IPS DF 6.9 (cell line): ENCODE measurements at places on chromosomes 1 and 21.

DNA sequence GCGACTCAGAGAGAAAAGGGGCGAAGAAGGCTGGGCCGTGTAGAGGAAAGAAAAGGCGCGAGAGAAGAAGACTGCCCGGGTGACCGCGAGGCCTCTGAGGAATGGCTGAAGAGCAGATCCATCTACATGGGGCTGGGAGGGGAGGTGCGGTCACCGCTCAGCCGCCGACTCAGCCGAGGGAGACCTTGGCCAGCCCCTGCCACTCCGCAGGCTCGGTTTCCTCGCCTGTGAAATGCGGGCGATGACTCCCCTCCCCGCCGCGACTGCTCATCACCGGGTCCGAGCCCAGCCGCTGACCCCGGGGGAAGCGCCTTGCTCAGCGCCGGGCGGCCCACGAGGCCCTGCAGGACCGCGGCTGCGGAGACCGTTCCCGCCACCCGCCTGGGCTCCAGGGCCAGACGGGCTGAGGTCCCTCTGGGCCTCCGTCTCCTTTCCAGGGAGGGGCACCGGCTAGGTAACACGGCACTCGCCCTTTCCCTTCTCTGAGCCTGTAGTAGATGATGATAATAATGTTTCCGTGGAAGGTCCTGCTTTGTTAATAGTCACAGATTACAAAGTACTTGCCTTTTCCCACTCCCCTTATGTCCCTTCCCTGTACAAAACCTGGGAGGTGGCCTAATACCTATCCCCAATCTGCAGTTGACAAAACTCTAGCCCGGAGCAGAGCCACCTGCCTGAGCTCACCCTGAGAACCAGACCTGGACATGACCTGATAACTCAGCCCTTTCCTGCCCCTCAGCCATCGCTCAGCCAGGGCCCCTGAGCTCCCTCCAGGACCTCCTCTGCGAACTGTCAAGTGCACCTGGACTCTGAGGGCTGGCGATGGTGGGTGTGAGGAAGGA, 1.6 kb upstream of the BSND start:
- no peak for DNase-seq

GRCh38 chr1:207649210-207649753, 4.3 kb downstream of the CR1L start:
- DNase-seq: no peak

- DNase-seq: no peak
Measured at GRCh38 chr1:152533327-152533938, 19.2 kb downstream of the CRCT1 start.

- DNase-seq: no peak
Measured at GRCh38 chr1:23805025-23805424, 4.5 kb upstream of the GALE start.

DNA sequence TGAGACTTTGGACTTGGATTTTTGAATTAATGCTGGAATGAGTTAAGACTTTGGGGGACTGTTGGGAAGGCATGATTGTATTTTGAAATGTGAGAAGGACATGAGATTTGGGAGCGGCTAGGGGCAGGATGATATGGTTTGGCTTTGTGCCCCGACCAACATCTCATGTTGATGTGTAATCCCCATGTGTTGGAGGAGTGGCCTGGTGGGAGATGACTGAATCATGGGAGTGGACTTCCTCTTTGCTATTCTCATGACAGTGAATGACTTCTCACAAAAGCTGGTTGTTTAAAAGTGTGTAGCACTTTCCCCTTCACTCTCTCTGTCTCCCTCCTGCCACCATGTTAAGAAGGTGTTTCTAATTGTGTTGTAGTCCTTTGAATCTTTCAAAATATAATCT, 9.3 kb upstream of the PHGDH start:
- DNase-seq: no peak

GRCh38 chr21:35294231-35294898, 245.3 kb upstream of the RUNX1 start:
- no peak for DNase-seq

GRCh38 chr21:46509741-46510502, 51.2 kb downstream of the DIP2A start:
- no peak for DNase-seq

DNA sequence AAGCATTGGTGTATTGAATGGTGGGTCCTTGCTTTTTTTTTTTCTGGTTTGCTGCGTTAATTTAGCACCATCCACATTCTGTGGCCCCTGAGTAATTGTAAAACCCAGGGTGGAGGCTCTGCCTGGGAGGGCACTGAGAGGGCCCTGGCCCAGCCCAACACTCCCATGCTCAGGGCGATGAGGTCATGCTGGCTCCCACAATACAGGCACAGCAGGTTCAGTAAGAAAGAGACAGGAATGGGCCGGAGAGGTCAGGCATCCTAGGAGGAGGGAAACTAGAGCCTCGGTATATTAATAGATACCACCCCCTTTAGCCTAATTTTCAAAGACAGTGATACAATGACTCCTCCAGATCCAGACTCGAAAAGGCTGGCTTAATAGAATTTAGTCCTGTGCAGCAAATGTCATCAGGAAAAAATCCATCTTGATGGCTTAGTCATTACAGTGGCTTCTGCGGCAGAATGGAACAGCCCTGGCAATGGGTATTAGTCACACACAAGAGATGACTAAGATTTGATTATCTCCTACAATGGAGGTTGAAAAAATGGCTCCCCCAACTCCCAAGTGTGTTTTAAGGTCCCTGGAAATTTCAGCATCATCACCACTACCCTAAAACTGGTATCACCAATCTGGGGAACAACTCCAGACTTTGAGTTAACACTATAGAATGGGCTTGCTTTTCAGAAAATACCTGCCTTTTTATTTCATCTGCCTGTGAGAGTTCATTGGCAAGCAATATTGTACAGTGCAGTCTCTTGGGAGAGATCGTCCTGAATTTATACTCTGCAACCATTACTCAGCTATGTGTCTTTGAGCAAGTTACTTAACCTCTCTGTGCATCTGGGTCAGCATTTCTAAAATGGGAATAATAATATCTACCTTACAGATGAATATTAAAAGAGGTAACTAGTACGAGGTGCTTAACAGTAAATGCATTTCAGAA, 43.9 kb upstream of the LYST start:
- no peak for DNase-seq

DNA sequence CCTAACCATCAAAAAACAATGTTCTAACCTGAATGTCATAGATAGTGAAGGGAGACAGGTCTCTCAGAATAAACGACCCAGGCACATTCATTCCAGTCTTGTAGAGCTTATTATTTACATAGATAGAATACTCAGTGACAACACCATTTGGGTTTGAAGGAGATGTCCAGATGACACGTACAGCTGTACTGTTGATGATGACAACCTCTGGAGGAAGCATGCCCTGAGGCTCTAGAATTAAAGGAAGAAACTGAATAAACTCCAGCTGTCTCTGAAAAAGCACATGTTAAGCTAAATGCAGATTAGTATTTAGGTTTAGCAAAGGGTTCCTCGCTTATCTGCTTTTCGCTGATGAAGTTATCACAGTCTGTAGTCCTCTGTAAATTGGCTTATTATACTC, 277.2 kb downstream of the KCTD3 start:
- DNase-seq: no peak

- no peak for DNase-seq
Measured at GRCh38 chr1:45403298-45403697, 63.1 kb upstream of the MUTYH start.

DNA sequence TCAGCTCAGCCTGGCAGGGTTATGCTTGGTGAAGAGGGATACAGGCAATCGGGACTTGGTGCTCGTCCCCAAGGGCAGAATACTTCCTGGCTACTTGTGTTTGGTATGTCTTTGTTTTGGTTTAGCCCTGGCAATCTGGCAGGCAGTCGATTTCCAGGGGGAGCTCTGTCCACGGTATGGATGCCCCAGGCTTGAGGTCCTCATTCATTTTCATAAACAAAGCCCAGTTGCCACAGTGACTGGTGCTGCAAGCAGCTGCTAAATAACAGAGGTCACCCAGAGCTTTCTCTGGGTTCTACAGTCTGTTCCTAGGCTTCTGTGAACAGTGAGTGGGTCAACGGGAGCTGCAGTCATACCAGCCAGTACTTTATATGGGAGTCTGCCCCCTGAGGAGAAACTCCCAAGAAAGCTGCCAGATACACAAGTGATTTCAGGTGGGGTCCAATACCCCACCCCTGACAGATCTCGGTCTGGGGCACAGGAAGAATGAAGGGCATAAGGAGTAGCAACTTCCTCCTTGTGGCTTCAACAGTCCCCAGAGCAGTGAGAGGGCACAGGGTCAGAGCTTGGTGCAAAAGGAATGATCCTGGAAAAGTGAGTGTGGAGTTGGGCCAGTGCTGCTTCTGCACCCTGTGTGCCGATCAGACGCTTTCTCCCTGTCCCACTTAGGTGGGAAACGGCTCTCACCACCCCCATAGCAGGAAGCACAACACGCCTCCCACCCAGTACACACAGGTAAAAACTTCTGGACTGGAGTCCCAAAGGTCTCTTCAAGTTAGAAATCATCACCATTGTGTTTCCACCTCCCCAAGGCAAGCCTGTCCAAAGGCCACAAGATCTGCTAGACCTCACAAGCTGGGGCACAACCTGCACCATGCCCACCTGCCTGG, 55.5 kb downstream of the TGFBR3 start:
- no peak for DNase-seq

GRCh38 chr1:156516821-156517220, 16.2 kb upstream of the MEF2D start:
- no peak for DNase-seq

GRCh38 chr21:25637851-25638659, 1.0 kb upstream of the JAM2 start:
- no peak for DNase-seq

GRCh38 chr1:209397371-209397770, 186.1 kb upstream of the CAMK1G start:
- no peak for DNase-seq

DNA sequence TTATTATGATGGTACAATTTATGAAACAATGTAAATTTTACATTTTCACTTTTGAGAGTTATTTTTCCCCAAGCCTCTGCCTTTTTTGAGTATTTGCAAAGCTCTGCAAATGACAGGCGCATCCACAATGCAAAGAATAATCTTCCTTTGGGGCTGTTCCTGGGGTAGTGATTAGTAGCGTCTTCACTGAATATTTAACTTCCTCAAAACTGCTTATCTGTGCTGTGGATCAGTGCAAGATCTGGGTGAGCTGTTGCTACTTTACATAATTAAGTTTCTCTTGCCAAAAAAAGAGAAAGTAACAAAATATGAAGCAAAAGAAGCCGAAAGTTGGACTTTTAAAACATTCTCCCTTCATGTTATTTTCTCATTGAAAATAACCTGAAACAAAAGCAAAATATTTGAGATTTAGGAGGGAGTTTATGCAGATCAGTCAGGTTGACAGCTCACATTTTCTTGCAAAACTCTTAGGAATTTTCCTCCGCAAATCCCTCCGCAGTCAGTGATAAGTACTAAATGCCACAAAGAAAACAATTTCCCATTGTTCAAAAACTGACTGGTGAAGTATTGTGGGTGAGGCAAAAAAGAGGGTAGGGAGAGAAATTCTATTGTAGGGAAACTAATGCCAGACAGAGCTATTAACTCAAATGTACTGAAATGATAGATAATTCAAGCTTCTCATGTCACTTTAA, 276.4 kb upstream of the B3GALT2 start:
- no peak for DNase-seq

DNA sequence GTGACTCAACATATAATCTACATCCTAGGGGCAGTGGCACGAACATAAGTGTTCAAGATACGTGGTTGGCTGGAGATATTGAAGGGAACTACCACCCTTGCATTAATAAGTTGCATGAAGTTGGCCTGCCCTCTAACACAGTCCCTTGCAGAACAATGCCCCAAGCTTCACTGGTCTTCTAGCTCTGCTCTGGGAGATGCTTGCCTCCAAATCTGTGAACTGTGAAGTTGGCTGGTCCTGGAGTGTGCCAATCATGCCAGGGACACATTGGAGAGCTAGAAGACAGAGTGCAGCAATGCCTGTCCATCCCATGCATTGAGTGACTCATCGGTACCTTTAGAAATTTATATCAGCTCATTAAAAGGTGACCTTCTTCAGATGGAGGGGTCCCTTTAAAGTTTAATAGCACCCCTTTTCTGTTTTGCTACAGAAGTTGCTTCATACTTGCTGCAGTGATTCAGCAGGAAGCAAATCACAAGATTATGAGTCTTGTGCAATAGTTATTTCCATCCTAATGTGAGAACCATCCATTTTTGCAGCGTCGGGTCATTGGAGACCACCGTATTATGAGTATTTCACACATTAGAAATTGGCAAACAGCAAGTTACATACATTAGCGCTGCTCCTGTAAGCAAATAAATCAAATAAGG, 55.2 kb upstream of the KAZN start:
- DNase-seq: no peak

DNA sequence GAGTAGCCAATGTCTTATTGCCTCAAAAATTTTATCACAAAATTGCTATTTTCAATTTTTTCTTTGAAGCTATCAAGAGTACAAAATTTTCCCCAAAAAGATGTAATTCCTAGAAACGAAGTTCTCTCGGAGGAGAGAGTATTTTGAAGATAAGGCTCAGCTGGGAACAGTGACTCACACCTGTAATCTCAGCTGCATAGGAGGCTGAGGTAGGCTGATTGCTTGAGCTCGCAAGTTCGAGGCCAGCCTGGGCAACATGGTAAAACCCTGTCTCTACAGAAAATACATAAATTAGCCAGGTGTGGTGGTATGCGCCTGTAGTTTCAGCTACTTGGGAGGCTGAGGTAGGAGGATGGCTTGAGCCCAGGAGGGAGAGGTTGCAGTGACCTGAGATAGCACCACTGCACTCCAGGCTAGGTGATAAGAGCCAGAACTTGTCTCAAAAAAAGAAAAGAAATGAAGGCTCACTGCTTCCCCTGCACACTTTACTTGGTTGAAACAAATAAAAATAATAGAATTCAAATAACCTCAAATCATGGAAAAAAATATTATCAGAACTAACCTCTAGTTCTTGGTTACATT, 22.2 kb downstream of the TUT4 start:
- DNase-seq: no peak

- no peak for DNase-seq
Measured at GRCh38 chr21:40466893-40467483, 380.0 kb downstream of the DSCAM start.

GRCh38 chr1:99018313-99018712, 13.7 kb upstream of the PLPPR5 start:
- no peak for DNase-seq

- DNase-seq: no peak
Measured at GRCh38 chr21:32716486-32716885, 11.3 kb downstream of the SYNJ1 start.

- no peak for DNase-seq
Measured at GRCh38 chr1:216430744-216431143, 7.5 kb upstream of the USH2A start.

- DNase-seq: no peak
Measured at GRCh38 chr21:36323032-36323431, 3.0 kb downstream of the MORC3 start.

- DNase-seq: no peak
Measured at GRCh38 chr1:169070547-169070946, 35.9 kb upstream of the ATP1B1 start.

- no peak for DNase-seq
Measured at GRCh38 chr1:28199328-28200233, 23.1 kb upstream of the PTAFR start.
